ENCODE measurements at places on chromosomes 16 and 17. TPM values are rescaled to one million over a fixed set of nuclear protein-coding genes. Genes with fewer than 3 reads are reported as not detected.

Gene ABCA10
- 9.3 TPM for total RNA-seq

Gene MARF1
- 36.1 TPM for total RNA-seq

Gene IL34
- total RNA-seq: 4.7 TPM

Gene MAP2K4
- total RNA-seq: 45.3 TPM

Gene RAP1GAP2
- total RNA-seq: 19.2 TPM

Gene ITGAL
- 9.5 TPM for total RNA-seq

Gene SNAI3
- total RNA-seq: 8.2 TPM
